Iris pigment epithelial cell (primary cell): ENCODE measurements at places on chromosomes 1 and 21.
A peak's percentile ranks its signal among the peaks of the same experiment; 100 is the strongest.

- peak; percentile 53 for DNase-seq
Measured at GRCh38 chr1:60470246-60470645, 396.7 kb upstream of the C1orf87 start.

DNA sequence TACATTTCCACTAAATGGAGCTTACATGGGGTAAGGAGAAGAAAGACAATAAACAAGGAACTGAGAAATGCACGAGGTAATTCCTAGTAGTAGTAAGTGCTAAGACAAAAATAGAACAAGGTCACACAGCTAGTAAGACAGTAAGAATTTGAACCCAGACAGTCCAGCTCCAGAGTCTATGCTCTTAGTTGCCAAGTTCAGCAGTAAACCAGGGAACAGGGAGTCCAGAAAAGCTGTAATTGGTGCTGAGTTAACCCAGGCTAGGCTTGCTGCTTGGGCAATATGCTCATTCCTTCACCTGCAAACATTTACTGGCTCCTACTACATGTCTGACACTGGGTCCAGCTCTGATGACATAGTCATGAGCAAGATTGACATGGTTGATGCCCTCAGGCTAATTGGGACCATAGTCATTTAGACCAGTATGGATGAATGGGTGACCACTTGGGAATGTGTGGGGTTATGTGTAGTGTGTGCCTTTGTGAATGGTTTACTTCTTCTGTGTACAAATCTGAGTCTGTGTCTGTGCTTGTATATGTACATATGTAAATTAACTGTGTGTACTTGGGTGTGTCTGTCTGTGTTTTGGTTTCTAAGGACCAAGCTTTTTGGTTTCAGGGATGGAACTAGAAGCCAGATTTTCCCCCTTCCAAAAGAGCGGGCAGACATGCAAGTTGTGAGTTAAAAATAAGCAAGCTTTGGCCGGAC lies 2.0 kb downstream of the GPX7 start:
- peak; percentile 25 for DNase-seq

DNA sequence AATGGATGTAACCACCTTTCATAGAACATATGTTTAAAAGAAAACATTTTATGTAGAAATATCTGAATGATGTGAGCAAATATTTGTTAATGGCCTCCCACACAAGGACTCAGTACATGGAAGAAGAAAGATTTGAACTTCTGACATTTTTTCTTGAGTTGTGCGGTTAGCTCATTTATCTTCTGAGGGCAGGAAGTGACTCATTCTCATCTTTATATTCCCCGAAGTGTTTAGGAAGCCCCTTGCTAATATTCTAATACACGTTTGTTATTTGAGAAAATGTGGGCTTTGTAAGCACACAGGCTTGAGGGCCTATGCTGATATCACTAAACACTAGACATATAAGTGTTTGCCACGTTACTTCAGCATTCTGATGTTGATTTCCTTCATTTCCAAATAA lies 392.5 kb upstream of the PTBP2 start:
- DNase-seq: peak; percentile 68

DNA sequence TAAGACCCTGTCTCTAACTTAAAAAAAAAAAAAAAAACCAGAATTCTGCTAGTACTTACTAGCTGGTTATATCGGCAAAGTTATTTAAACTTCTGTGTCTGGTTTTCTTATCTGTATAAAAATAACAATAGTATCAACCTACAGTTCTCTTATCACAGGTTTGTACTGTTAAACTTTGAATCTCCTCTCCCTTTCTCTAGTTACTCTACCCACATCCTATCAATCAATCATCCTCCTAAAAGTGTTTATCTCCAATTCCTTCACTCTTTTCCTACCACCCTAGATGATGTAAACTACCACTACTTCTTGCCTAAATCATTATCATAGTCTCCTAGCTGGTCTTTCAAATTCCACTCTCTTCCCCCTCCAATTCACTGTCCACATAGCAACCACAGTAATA lies 27.6 kb downstream of the USP33 start:
- DNase-seq: no peak

DNA sequence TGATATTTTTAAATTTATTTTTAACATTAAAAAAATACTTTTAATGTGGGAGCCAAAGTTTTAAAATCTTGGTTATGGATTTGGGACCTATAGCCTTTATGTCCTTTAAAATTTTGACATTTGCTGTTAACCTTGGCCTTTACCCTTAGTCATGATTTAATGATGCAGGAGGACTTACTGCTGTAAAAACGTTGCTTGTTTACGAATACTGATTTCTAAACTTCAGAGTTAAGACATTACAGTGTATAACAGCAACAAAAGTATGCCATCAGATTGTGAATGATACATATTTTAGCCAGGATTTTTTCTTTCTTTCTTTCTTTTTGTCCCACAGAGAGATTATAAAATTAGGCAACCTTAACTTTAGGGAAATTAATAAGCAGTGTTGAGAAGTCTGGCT lies 8.9 kb downstream of the RBM15 start:
- peak; percentile 18 for DNase-seq

GRCh38 chr1:211492511-211493132 lies 660 bp upstream of the RD3 start:
- no peak for DNase-seq

DNA sequence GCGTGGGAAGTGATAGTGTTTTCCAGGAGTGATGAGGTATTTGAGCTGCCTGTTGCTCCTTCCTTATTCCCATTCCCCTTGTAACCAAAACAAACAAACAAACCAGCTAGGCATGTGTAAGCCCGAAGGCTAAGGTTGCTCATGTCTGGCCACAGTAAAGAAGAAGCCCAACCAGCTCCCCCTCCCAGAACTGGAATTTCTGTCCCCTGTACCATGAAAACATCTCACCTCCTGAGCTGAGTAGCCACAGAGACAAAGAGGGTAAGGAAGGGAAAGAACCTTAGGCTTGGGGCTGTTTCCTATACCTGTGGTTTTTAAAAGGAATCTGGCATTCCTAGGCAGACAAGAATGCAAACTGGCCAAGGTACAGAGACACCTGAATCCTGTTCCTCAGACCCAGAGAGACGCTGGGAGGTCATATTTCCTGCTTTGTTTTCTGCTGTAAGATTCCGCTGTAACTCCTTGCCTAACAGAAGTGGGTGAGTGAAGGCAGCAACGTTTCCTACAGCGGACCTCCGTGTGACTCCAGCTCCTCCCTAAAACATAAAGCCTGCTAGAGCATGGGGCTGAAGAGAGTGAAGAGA lies 41.7 kb upstream of the RAB4A start:
- DNase-seq: no peak

DNA sequence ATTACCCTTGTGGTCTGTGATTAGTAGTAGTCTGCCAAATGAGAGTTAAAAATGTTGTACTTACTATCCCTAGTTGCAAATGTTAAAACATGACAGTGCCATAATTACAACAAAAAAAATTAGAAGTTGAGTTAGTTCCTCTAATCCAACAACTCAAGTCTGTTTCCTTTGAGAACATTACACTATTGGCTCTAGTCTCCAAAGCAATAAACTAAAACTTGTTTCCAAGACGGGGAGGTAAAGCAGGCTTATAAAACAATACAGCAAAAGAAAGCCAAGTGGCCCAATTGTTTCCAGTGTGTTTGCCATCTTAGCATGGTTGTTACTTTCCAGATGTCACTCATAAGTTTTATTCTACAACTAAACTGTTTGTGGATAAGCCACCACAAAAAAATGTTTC lies 11.6 kb downstream of the KYAT3 start:
- no peak for DNase-seq

DNA sequence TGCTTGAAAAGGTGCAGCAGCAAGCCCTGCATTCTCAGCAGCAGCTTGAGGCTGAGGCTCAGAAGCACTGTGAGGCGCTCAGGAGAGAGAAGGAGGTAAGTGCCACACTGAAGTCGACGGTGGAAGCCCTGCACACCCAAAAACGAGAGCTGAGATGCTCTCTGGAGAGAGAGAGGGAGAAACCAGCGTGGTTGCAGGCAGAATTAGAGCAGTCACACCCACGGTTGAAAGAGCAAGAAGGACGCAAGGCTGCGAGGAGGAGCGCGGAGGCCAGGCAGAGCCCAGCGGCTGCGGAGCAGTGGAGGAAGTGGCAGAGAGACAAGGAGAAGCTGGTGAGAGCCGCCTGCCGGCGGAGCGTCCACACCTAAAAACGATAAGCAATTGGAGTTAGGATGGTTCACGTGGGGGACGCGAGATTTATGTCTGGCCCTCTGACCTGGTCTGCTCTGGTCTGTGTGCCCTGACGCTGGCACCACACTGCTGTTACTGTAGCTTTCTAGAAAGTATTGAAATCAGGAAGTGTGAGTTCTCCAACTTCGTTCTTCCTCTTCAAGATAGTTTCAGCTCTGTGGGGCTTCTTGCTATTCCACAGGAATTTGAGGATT lies 26.7 kb upstream of the DIP2A start:
- DNase-seq: no peak

DNA sequence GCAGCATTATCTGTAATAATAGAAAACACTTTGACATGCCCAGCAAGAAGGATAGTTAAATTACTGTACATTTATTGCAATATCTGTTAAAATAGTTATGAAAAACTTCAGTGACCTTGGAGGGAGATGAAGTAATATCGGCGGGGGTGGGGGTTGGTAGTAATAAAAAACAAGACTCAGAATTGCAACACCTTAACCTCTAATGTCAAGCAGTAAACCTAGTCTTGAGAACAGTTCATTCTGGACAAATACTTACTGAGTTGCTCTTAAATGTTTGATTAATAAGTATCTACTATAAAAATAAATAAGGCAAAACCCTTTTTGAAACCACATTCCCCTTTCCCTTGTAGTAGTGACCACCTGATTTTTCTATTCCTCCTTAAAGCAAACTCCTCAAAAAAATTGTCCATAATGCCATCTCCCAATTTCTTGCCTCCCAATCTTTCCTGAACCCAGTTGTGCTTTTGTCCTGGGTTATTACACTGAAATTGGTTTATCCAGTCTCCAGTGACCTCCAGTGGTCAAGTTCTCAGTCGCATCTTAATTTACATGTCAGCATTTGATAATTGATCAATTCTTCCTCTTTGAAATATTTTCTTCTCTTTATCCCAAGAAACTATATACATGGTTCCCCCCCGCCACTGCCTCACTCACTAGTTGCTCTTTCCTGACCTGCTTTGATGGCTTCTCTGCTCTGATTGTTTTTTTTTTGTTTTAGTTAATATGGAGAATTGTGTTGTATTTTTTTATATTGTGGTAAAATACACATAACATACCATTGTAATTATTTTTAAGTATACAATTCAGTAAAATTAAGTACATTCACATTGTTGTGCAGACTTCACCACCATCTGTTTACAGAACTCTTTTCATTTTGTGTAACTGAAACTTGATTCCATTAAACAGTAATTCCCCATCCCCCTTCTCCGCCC lies 36.8 kb downstream of the RAP1A start:
- peak; percentile 86 for DNase-seq

DNA sequence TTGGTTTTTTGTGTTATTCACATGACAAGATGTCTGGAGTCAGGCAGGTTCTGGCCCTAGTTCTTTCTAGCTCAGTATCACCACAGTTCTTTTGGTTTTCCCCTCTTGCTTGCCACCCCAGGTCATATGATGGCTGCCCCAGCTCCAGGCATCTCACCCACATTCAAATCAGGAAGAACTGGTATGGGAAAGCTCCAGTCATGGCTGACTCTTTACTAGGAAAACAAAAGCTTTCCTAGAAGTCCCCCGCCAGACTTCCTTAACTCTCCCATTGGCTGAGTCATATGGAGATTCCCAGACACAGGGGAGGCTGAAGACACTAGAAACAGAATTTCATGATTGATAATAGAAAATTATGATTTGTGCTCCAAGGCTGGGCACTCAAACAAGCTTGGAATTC lies 22.1 kb upstream of the EYA3 start:
- DNase-seq: no peak

DNA sequence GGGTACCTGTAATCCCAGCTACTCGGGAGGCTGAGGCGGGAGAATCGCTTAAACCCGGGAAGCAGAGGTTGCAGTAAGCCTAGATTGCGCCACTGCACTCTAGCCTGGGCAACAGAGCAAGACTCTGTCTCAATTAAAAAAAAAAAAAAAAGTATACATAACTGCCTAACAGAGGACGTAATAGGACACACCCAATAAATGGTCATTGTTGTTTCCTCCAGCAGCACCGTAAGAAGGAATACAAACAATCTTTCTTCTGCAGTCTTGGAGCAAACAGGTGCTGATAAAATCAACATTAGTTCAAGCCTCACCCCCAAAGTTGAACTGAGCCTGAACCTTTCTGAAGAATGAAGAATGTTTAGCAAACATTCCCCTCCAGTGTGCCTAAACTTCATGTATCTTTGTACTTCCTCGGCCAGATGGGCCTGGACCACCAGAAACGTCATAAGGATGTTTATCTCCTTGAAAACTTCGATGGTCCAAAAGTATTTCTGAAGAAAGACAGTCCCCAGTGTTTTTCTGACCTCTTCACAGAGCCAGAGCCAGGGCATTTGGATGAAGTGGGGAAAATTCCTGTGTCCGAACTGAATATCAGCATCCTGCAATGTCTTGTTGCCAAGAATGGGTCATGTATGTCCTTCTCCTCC lies 136.8 kb upstream of the F3 start:
- DNase-seq: no peak

DNA sequence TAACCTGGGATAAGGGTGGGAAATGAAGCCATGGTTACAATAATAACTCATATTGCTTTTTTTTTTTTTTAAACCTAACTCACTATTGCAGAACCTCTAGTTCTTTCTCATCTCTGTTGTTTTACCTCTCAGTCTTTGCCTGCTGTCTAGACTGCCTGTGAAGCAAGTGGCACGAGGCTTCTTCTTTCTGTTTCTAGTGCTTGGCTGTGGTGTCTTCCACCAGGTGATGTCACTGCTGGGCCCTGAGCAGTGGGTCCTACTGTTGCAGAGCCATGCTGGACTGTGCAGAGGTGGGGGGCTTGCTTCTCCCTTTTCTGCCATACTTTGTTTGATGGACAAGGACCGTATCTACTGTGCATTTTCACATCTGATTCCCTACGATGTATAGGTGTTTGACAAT lies 51.7 kb downstream of the ZNF326 start:
- no peak for DNase-seq

- no peak for DNase-seq
Measured at GRCh38 chr1:20308569-20308968, 17.9 kb downstream of the VWA5B1 start.

DNA sequence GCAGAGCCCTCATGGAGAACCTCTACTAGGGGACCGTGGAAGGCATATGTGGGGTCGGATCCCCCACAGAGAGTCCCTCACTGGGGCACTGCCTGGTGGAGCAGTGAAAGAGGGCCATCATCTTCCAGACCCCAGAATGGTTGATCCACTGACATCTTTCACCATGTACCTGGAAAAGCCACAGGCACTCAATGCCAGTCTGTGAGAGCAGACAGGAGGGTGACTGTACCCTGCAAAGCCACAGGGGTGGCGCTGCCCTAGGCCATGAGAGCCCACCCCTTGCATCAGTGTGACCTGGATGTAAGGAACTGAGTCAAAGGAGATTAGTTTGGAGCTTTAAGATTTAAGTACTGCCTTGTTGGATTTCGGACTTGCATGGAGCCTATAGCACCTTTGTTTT lies 1276.7 kb upstream of the PRMT6 start:
- DNase-seq: no peak

DNA sequence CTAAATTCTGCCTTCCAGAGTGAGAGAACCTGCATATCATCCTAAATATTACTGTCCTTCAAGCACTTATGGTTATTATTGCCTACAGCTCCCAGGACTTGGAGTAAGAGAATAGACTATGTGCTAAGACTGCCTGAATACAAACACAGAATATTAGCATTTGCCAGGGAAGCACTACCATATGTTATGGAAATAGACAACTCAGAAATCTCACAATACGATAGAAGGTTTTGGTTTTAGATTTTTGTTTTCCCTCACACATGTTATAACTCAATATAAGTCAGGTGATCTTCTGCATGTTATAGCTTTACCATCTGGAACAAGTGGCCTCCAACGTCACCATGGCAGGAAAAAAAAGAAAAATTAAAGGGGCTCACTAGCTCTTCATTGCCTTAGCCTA lies 413.9 kb downstream of the LRRIQ3 start:
- DNase-seq: no peak

- DNase-seq: no peak
Measured at GRCh38 chr1:43352351-43352705, 6.5 kb upstream of the CDC20 start.
